IPS DF 19.7 (cell line): ENCODE measurements at places on chromosomes 7 and 10.

- no peak for DNase-seq
Measured at GRCh38 chr7:101941481-101942383, 124.3 kb downstream of the CUX1 start.

DNA sequence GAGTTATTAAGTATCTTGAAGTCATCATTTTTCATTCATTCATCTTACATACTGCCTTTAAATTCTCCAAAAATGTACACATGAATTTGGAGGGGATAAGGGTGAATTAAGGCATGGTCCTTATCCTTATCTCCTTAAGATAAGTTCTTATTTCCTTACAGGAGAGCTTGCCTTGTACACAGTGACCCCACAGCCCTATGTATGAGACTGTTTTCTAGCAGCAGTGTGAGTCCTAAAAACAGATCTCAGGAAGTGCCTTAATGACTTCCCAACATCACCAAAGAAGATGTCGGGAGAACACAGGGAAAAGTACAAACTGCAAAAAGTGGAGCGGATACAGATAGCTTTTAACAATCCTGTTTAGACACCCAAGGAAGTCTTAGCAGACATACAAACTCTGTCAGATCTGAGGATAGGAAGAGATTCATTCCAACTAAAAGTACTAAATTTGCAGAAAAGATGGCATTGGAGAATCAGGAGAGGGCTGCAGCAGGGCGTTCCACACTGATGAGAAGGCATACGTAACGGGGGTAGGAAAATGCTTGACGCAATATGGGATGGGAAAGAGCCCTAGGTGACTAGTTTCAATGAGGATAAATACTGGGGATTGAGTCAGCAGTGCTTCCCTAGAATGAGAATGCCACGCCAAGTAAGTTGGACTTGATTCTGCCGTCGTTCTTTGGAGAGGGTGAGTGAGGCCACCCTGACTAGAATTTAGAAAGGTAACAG, 570.2 kb downstream of the PARD3 start:
- DNase-seq, result no peak

DNA sequence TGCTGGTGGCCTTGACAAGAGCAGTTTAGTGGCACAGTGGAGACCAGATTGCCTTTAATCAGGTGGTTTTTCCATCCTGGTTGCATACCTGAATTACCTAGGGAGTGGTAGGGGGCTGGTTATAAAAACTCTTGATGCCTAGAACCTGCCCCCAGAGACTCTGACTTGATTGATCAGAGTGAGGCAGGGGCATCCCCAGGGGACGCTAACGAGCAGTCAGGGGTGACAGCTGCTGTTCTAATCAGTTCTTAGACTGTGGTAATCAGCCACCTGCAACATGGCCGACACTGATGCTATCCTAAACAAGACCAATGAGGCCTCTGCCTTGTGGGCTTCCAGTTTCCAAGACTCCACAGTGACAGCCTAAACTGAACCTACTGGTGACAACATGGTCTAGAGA, 2.0 kb upstream of the OPALIN start:
- DNase-seq, result no peak

DNA sequence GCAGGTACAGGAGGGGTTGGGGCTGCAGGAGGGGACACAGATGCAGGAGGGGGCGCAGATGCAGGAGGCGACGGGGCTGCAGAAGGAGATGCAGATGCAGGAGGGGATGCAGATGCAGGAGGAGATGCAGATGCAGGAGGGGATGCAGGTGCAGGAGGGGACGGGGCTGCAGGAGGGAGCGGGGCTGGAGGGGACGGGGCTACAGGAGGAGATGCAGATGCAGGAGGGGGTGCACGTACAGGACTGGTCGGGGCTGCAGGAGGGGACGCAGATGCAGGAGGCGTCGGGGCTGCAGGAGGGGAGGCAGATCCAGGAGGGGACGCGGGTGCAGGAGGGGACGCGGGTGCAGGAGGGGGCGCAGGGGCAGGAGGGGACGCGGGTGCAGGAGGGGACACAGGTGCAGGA, 66.5 kb downstream of the VWA2 start:
- no peak for DNase-seq

DNA sequence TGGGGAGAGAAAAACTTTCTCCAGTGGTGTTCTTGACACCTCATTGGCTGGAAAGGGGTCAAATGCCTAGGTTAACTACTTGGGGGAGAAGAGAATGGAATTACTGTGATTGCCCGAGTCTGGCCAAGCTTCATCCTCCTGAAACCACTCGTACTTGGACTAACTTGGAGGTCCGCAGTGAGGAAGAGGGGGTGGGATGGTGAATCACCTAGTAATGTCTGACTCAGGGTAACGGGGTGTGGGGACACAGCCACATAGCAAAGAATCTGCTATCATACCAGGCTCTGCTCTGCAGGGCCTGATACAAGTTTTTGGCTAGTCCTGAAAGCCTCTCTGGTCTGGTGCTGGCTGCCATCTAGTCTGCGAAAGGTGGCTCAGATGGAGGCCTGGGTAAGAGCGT, 190.9 kb downstream of the RPS24 start:
- no peak for DNase-seq

GRCh38 chr7:27684491-27684890, 21.8 kb upstream of the HIBADH start:
- no peak for DNase-seq

DNA sequence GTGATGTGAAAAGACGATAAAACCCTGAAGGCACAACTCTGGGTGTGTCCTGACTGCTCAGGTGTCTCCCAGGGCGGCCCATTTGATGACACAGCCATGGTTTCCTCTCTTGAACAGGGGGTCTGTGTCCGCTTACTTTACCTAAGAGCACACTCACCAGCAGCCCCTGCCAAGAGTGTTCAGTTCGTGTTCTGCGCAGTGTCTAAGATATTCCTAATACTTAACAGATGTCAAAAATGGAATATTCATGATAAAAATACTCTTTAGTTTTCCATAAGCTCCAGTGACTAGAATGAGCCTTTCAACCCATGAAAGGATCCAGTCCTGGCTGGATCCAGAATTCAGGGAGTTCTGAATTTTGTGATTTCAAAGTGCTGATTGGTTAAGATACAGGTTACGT, 492.4 kb downstream of the TNS3 start:
- no peak for DNase-seq

DNA sequence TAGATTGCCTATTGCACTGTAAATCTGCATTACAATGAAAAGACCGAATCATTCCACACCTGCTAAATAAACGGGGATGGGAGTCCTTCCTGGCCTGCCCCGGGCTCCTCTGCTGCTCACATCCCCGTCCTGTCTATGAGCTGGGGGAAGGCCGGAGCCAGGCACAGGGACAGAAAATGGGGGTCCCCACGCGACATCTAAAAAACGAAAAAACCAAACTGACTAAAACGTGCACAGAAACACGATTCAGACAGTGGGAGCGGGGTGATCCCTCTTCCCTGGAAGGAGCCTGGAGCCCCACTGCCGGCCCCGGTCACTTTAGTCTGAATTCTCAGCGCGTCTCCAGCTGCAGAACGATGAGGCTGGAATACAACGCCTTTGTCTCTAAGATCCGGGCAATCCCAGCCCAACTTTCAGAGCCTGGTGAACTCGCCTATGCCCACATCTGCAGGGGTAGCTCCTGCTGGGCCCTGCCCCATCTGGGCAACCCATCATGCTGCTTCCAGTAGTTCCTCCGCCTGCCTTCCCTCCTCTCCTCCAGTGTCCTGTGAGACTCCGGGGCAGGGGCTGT, 78.0 kb downstream of the ADARB2 start:
- no peak for DNase-seq

- DNase-seq, result no peak
Measured at GRCh38 chr7:121449329-121449728, 53.2 kb upstream of the FAM3C start.

DNA sequence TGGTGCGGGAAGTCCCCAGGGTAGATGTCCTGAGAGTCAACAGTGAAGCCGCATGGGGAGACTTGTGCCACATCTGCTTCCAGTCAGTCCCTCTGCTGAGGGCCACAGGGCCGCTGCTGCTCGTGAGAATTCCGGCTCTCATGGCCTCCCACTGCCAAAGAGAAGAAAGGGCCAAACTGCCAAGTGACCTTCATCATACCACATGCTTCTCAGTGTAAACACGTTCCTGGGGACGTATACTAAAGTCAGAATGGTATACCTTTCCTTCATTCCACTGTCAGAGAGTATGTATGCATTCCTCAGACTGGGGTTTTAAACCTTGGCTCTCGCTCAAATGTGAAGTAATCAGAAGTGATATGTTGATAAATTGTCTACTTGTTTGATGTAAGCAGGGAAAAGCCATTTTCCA, 52.8 kb upstream of the SEC61G start:
- no peak for DNase-seq

GRCh38 chr10:60459701-60460457, 70.2 kb upstream of the ANK3 start:
- no peak for DNase-seq
